ENCODE measurements at places on chromosomes 6 and 20.
A peak's percentile ranks its signal among the peaks of the same experiment; 100 is the strongest.

- DNase-seq: no peak
Observed at GRCh38 chr6:45965007-45965406, 50.7 kb downstream of the CLIC5 start.

DNA sequence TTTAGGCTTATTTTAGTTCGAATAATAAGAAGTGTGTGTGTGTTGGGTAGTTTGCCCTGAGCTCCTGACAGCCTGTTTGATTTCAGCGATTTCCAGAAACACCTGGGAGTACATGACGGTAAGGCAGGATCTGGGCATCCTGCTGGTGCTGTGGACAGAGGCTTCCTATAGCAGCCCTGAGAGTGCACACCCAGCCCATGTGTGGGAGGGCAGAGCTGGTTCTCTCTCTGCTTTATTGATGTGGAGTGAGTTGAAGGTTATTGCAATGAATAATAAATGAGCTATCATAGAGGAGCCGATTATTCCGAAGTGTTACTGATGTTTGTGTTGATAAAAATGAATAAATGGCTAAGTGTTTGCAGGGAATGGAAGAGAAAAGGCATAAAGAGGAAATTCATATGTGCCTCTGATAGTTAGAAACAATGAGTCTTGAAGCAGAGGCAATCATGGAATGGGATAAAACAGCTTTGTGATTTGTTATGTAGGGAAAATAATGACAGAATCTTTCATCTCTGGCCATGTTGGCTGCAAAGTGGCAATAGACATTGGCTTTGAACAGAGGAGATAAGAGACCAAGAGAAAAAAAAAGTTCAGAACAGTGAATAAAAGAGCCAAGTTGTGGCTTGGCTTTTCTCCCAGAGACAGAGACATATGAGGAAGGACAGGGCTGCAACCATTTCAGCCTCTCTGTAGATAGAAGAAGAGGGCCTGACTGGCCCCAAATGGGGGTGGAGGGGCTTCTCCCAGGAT, 166.2 kb upstream of the CHD6 start:
- DNase-seq: no peak

- DNase-seq: no peak
Observed at GRCh38 chr6:95846652-95847051, 169.1 kb upstream of the FUT9 start.

GRCh38 chr6:18214003-18214402, 50.3 kb downstream of the DEK start:
- DNase-seq: no peak

DNA sequence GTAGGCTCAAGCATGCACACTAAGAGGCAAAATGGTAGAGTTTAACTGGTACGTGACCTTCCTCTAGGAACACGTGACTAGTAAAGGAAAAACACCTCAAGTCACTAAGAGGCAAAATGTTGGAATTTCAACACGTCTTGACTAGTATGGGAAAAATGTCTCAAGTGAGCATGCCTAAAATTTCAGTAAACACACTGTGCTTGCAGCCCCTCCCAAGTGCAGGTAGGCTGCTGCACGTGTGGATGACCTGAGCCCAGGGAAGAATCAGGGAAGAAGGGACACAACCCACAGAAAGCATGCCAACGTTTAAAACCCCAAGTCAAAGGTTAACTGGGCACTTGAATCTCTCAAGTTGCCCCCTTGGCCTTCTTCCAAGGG, 162.2 kb downstream of the TENT5A start:
- no peak for DNase-seq

- DNase-seq: no peak
Observed at GRCh38 chr6:33073431-33073871, at the start of gene HLA-DPA1. Gene HLA-DPA1 (minus strand): TSS chr6:33073649.

GRCh38 chr6:27893836-27894807, 18.1 kb downstream of the OR2B2 start:
- no peak for DNase-seq

DNA sequence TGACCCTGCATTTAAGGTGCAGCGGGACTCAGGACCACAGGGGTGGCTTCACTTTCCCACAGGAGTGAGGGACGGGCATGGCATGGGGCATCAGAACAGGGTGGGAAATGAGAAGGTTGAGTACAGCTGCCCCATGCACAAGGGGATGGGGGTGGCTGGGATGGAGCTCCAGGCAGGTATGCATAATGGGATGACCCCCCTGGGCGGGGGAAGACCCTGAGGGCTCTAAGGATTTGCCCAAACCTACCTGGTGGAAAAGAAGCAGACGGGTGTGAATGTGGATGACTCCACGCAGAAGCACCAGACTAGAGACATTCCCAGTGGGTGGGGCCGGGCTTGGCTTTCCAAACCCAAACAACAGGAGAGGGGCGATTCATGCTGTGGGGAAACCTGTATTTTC, 200.3 kb downstream of the SYNDIG1 start:
- no peak for DNase-seq

DNA sequence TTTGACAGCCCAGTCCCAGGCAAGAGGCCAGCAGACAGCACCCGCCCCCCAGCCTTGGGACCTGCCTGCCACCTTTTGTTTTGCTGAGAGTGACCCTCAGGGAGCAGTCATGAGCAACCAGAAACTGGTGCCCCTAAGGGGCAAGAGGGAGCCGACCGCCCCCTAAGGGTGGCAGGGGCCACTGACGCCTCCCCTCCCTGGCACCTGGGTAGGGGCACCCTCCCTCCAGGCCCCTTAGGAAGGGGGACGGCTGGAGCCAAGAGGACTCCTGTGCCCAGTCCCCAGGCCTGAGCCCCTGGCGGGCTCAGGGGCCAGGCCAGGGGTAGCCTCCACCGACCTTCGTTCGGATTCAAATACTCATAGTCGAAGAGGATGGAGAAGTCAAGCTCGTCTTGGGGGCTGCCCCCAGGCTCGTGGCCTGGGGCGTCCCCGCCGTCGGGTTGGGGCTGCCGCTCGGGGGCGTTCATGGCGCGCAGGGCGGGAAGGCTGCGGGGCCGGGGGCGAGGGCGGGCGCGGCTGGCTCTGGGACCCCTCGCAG, 417 bp downstream of the NFATC2 start:
- peak; percentile 57 for DNase-seq

GRCh38 chr6:151379933-151380847, 11.2 kb downstream of the ZBTB2 start:
- DNase-seq: no peak

GRCh38 chr6:84848960-84849359, 84.6 kb upstream of the TBX18 start:
- DNase-seq: no peak

DNA sequence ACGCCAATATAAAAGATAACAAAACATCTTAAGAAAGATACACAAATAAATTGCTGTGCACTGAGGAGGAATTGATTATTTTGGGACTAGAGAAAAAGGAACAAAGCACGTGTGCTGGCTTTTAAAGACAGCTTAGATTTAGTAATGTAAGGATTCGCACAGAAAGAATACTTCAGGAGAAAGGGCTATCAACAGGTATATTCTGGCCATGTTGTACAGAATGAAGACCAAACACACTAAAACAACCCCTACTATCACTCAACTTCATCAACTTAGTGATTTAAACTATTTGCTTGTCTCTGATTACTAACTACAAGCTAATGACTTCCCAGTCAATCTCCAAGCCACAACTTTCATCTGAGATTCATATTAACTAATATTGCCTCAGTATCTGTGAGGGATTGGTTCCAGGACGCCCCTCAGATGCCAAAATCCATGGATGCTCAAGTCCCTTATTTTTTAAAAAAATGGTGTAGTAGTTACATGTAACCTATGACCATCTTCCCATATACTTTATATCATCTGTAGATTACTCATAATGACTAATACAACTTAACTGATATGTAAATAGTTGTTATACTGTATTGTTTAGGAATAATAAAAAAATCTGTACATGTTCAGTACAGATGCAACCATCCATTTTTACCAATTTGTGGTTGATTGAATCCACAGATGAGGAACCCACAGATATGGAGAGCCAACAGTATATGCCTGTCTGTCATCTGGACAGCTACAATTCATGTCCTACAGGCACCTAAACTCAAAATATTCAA, 4.5 kb downstream of the DEK start:
- no peak for DNase-seq

DNA sequence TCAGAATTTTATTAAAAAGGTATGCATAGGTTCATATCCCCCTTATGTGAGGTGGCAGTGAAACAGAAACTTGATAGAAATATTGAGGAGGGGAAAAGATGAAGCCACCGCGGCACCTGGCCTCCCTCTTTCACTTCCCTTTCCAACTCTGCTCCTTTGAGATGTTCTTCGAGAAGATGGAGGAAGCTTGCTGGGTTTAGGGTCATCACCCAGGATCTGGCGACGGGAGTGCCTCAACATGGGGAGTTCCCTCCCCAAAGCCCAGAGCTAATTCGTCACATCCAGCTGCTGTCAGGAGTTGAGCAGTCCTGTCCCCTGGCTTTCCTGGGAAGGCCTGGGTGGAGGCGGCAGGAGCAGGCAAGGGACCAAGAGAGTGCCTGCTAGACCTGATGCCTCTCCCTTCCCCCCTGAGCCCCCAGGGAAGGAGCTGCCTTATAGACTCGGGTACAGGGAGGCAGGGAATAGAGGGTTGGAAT, 29.1 kb downstream of the RREB1 start:
- DNase-seq: no peak

GRCh38 chr6:27545271-27546046, 72.6 kb upstream of the ZNF184 start:
- no peak for DNase-seq

DNA sequence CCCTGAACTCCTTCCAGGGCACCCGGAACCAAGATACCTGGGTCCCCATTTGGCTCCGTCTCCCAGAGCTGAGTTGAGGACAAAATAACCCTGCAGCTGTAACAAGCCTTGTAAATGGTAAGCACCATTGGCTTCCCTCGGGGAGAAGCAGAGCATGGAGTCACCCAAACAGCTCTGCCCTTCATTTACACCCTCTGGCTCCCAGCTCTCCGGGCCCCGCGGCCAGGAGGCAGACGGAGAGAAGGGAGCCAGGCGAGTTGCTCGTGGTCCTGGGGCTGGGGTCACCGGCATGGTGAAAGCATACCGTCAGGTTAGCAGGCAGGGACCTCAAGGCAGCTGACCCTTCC, 2.1 kb downstream of the TFEB start:
- no peak for DNase-seq

DNA sequence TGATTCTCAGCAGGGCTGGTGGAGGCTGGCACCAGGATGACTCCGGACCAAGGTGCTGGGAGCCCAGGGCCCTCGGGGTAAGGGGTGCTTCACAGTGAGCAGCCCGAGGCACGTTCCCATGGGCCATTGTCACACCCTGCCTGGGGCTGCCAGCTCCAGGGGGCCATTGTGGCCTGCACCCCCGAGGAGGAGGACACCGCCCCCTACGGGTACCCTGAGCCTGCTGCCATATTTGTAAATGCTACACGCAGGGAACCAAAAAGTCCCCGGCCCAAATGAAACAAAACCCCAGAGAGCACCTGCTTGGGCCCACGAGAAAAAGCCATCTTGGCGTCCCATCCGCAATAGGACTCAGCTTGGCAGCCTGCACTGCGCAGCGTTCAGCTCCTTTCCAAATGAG, 64.7 kb upstream of the GATA5 start:
- DNase-seq: no peak

GRCh38 chr20:62163485-62163865, 19.4 kb upstream of the MTG2 start:
- DNase-seq: no peak

GRCh38 chr6:124599656-124600055, 362.6 kb upstream of the RNF217 start:
- no peak for DNase-seq

DNA sequence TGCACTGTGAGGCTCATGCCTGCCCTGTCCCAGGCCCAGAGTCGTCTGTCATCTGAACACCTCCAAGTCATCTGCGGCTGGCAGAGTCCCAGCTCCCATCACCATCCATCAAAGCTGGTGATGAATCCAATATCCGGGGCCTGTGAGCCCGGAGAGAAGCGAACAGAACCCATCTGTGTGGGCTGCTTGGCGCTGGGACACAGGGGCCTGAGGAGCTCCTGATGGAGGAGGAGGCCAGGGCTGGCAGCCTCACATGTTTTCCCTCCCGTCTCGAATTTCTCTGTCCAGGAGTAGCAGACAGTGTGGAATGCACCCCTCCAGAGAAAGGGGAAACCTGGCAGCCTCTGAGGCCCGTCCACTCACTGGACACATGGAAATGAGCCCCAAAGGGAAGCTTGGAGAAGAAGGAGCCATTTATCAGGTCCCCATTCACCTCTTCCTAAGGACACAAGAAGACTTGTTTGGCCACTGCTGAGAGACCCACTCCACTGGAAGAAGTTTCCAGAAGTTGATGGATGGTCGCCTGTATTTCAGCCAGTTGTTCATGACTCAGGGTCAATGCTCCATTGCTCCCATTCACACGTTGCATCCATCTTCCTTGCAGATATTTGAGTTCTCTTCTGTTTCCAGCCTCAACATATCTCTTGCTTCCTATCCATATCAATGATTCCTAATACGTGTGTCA, 307.5 kb upstream of the SULF2 start:
- no peak for DNase-seq

DNA sequence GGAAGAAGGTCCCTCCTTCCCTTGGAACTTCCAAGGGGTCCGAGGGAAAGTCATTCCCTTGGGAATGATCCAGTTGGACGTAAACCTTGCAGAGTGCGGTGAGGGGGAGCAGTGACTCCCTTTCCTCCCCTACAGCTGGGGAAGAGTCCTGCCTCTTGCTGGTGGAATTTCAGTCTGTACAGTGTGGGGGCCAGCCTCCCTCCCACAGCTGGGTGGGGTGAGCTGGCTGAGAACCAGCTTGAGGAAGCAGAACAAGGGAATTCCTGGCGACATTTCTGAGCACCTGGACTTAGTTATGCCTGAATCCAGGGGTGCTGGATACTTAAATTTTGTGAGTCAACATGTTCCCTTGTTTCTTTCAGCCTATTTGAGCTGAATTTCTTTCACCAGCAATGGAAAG, 152.0 kb downstream of the ANKRD60 start:
- no peak for DNase-seq

DNA sequence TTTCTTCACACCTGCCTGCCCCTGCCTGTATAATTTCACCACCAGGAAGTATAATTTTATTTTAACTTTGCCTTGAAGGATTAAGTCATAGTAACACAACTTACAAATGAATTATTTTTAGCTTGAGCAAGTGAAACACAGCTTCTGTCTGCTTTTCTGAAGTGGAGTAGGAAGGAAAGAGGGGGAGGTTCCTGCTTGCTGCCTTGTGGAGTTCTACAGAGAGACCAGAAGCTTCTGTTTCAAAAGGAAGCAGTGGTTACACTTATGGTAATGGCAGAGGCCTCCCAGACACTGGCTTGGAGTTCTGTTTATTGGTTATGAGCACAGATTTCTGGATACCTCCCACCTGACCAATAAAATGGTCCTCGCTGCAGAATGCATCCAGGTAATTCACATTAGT, 159.6 kb downstream of the TMEM200A start:
- no peak for DNase-seq

- DNase-seq: no peak
Observed at GRCh38 chr20:45181639-45182038, 6.9 kb downstream of the PI3 start.

GRCh38 chr20:20554951-20555350, 157.5 kb downstream of the RALGAPA2 start:
- no peak for DNase-seq

DNA sequence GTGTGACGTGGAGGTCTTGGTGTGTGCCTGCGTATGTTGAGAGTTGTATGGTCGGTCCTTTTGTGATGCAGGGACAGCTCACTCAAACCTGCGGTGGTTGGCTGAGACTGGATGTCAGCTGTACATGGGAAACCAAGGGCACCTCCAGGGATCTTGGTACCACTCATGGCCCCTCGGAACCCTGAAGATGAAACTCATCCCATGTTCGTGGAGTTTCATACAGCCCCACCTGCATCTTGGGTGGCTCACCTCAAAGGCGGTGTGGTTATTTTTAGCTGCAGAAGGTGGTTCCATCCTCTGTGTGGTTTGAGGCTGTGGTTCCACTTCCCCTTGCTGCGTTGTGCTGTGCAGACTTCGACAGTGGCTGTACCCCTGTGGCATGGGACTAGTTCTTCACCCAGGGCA, 52.6 kb upstream of the SLC22A1 start:
- no peak for DNase-seq

Data from pancreas (tissue), 10 donors.